Mucosa of gallbladder (tissue), 1 donor: ENCODE measurements at places on chromosomes 5 and 9.

- DNase-seq: no peak
Observed at GRCh38 chr5:36177154-36177553, 25.2 kb downstream of the SKP2 start.

- no peak for DNase-seq
Observed at GRCh38 chr9:3361116-3361515, 164.7 kb downstream of the RFX3 start.

DNA sequence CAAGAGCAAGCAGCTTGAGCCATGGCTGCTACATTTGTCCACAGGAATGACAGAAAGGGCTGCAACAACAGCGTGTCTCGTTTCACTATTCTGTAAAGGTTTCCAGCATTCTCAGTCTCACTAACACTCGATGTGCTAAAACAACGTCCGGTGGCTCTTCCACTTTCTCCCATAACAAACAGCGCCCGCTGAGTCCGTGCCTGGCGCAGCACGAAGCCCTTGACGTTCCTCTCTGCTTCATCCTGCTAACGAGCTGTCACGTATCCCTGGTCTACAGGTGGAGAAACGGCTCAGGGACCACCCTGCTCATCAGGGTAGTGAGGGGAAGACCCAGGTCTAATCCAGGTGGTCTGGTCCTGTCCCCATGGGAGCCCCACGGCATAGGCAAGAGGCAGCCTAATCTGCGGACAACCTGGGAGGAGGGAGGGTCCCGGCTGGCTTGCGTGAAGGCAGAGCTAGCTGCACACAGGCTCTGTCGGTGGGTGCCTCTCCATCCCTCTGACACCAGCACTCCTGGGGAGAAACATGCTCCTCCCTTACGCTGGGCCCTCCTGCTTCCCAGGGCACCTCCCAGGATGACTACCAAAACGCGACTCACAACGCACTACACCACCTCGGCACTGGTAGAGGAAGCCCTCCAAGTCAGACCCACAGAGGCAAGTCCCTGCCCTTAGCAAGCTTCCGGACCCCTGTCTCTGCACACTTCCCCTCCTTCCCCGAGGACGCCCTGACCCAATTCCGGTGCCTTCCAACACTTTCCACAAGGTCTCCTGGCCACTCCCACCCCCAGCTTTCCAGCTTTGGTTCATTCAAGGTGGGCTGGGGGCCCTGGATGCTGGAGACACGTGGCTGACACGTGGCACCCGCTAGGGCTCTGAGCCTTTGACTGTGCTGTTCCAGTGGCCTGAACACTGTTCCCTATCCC lies 43.3 kb downstream of the VAV2 start:
- no peak for DNase-seq

GRCh38 chr5:159163701-159164046 lies 45.7 kb downstream of the RNF145 start:
- no peak for DNase-seq

GRCh38 chr9:97553141-97553540 lies 51.7 kb downstream of the TMOD1 start:
- DNase-seq: no peak

DNA sequence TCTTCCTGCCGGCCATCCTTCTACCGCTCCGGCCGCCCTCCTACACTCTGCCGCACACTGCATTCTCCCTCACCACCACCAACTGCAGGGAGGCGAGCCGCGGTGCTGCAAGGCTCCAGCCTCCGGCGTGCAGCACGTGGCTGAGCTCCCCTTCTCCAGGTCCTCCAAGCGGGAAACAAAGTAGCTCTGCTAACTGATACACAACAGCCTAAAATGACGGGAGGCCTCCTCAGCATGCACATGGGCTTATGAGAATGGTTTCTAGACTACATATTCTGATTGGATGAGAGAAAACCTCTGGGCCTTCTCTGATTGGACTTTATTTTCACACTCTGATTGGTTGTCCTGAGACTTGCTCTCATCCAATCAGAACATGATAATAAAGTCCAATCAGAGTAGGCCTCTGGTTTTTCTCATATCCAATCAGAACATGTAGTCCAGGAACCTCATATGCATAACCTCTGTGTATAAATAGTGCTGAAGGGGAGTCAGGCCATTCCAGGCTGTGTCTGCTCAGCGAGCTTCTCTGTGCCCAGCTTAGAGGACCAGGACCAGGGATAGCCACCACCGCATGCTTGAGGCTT lies 27.0 kb upstream of the ZNF354B start:
- DNase-seq: no peak

- no peak for DNase-seq
Observed at GRCh38 chr5:37492778-37493555, 113.8 kb downstream of the WDR70 start.

DNA sequence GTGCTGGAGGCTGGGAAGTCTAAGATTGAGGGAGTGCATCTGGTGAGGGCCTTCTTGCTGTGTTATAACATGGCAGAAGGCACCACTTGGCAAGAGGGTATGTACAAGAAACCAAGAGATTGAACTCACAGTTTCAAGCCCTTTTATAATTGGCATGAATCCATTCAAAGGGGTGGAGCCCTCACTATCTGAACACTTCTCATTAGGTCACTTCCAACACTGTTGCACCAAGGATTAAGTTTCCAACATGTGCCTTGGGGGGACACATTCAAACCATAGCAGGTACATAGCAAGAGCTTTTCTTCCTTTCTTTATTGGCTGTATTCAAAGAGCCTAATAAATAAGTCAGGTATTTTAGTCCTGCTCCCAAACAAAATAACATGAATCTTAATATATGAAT lies 62.7 kb downstream of the PRELID2 start:
- DNase-seq: no peak

GRCh38 chr5:131272307-131272706 lies 8.5 kb downstream of the CDC42SE2 start:
- DNase-seq: no peak

DNA sequence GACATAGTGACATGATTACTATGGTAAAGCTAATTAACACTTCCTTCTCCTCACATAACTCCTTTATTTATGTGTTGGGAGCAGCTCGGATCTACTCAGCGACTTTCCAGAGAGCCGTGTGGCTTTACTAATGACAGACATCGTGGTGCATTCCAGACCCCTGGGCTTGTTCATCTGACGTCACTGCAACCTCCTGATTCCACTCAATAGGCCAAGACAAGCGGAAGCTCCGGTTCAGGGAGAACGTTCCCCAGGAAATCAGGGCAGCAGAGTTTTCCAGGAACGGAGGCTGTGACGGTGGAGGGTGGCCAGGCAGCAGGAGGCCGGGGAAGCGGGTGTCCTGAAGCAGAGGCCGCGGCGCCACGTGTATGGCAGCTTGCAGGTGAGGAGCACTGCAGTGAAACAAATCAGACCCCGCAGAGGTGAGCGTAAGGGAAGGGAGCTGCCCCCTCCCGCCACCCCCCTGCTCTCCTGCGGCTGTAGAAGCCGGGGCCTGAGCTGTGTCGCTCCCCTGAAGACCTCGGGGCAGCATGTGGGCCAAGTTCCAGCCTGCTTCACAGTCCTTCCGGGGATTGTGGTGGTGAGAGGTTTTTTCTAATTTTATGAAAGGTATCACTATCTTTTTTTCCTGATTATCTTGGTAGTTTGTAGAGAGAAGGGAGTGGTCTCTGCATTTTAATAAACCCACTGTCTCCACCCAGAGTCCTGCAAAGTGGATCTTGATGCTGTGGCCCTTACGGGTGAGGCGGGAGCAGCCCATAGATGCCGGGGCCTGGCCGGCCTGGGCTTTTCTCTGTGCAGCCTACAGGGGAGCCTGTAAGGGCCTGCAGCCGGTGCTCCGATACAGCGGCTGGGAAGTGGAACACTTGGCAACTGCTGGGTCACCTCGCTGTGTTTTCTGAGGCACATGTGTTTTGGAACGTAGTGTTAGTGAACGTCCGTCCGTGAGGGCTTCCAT lies 220.4 kb upstream of the IRX4 start:
- DNase-seq: no peak

GRCh38 chr5:69450116-69450515 lies 35.2 kb downstream of the MARVELD2 start:
- DNase-seq: no peak

- no peak for DNase-seq
Observed at GRCh38 chr9:88775559-88775958, 215.7 kb upstream of the S1PR3 start.

GRCh38 chr9:91659529-91660495 lies 236.2 kb upstream of the NFIL3 start:
- no peak for DNase-seq
